ENCODE measurements at places on chromosomes 2 and 18.

GRCh38 chr2:114577657-114578056, 135.2 kb downstream of the DPP10 start:
- DNase-seq: no peak

DNA sequence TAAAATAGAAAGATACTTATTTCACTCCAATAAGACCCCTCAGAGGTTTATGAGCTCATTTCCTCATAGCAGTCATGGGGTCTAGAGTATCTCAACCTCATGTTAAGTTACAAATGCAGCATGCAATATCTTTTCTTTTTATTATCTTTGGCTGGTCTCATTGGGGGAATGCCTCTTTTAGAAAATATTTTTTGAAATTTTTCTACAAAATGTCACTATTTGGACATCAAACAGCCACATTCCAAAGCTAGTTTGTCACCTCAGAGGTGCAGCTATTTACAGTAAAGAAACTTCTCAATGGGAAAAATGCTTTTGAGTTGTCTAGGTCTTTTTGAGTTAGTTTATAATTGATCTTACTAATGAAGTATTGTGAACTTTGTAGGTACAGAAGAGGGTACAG, 370.7 kb upstream of the LRATD1 start:
- no peak for DNase-seq

GRCh38 chr2:240959214-240959940, 39.0 kb upstream of the SNED1 start:
- DNase-seq: no peak

GRCh38 chr2:99821984-99822383, 320.4 kb downstream of the AFF3 start:
- DNase-seq: no peak

GRCh38 chr2:101518578-101519492, 43.9 kb upstream of the RFX8 start:
- peak; percentile 11 for DNase-seq

Measured in NCI-H1092 treated with DMSO at 0.1 percent for 48 hours (cell line).